Calu3 (cell line): ENCODE measurements at places on chromosomes 1 and 21.

- no peak for DNase-seq
These were observed 108.4 kb downstream of the FNBP1L start for GRCh38 chr1:93556291-93556690.

GRCh38 chr1:171530676-171531075 lies 45.3 kb downstream of the PRRC2C start:
- DNase-seq: no peak

DNA sequence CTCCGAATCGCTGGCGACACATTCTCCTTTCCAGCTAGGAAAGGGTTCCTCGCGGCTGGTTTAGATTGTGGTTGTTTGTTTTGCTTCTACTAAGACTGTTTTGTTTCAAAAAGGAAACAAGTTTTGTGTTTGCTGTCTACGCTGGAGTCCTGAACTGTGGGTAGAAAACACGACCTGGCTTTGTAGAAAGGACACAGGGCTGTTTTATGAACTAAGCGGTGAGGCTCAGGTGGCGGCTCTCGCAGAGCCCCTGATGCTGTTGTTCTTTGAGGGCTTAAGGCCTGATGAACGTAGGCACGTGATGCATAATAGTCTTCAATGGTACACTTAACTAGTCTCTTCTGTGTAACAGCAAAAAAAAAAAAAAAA lies 27.0 kb upstream of the FHAD1 start:
- DNase-seq: no peak

DNA sequence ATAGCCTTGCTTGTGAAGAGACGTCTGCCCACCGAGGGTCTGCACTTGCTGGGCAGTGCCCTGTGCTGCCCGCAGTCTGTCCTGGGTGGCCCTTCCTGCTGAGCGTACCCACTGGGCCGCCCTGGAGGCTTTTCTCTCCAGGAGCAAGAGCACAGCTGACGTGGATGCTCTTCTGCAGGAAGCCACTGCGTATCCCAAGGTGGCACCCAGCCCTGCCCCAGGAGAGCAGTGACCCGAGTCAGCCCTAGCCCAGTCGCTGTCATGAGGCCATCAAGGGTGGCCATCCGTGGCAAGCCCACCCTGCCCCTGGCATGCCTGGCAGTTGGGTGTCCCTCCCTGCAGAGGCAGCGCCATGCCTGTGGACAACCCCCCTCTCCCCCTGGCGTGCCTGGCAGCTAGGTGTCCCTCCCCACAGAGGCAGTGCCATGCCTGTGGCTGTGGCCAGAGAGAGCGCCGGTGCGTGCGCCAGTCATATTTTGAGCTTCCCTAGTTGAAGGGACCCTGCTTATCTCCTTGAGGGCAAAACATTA lies 51.3 kb upstream of the COL6A1 start:
- no peak for DNase-seq

- DNase-seq: no peak
These were observed 2.9 kb upstream of the RPL22 start for GRCh38 chr1:6202256-6202655.

DNA sequence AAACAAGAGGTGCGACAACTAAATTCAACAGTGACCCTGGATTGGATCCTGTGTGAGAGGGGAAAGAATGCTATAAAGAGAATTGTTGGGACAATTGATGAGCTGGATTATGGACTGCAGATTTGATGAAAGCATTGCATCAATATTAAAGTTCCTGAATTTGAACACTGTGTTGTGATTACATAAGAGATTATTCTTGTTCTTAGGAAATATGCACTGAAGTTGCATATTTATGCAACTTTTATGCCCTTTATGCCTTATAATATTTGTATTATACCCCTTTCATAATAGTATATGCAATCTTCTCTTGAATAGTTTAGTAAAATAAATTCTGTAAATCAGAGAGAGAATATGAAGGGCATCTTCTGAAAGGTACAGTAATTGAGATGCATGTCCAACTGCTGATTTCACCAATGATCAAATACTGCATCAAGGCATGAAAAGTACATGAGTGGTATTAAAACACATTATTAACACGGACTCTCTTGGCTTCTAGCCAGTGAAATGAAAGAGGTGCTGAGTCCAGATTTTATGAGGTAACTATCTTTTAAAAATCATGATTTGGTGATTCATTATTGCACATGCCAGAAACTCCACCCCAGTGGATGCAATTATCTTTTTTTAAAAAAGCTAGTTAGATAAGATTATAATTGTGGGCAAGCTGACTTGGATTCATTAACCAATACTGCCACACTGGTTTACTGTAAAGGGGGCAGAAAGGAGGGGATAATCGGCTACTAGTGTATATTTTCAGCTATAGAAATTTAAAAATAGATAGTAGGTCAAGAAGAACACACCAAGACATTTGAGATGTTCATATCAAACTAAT lies 19.9 kb upstream of the LPAR3 start:
- DNase-seq: no peak
